ENCODE measurements at places on chromosomes 12 and 14.

DNA sequence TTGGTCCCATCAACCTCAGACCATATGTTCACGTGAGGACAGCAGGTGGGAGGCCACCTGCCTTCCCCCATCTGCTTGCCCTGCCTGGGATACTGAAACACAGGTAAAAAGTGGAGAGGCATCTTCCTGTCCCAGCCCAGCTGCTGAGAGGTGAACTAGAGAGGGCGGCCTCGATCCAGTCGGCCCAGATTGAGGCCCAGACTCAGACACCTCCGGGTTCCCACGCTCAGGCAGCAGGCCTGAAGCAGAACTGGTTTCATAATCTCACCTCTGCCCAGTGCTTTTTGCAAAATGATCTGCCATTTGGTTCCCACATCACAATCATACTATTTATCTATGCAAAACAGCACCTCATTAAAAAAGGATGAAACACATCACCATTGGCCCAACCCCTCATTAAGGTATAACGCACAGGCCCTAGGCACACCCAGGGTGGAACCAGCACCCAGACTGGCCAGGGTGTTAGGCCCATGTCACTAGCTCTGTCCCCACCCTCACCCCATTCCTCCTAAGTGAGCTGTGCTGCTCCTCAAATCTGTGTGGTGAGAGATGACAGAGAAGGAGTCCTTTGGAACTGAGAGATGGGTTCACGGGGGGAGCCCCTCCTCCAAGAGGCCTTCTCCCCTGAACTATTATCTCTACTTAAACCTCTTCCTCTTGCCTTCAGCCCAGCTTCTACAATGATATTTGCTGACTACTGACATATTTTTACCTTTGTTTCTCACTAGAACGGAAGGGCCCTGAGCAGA is 81.1 kb downstream of the ZFP36L1 start:
- DNase-seq = no peak

DNA sequence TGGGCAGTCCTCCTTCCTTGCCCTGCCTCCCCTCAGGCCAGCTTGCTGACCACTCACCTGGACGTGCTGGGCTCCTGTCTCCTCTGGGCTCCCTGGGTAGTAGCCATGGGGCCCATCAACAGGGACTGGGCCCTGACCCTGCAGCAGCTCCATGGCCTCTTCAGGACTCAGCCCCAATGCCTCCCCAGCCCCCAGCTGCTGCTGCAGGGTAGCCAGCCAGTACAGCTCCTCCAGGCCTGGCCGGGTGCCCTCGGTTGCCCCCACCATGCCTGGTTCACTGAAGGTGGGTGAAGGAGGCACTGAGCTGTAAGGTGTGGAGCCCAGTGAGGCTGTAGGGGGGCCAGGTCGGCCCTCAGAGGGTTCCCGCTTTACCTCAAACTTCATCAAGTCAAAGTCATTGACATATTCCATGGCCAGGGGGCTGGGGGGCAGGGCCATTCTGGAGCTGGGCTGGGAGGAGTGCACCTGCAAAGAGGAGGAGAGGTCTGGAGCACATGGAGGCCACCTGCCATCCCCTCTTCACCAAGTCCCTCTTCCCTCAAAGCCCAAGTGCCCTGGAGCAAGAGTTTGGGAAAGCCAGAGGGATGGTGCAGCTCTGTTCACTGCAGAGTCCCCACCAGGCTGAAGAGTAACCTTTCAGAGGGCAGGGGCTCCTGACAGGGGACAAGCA is 11.2 kb downstream of the CPNE6 start:
- DNase-seq = no peak

DNA sequence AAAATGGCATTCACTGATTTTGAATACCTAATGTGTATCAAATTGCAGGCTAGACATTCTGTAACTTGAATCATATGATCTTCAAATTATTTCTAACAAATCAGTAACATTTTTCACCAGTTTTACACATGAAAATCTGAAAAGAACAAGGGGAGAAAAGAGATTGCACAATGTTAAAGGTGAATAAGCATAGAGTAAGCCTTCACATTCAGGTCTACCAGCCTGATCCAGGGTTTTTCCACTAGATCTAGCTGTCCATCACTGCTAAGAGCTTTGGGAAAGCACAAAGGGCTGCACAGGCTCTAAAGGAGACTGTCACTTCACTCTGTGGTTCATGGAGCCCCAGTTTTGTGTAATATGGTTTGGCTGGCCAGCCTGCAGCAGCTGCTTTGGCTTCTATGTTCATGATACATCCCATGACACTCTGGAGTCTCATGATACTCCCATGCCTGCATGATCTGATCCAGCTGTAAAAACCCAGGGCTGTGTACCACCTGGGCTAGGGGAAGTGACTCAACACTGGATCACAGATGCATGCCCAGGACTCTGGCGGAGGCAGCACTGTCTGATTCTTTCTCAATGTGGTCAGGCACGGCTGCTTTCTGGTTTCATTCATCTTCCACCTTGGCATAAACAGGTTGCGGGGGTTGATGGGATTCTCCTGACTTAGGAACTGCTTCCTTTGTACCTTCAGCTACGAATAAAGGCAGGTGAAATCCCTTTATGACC is 859.7 kb downstream of the GALC start:
- no peak for DNase-seq

- DNase-seq = no peak
Observed at GRCh38 chr14:72946491-72946890, 20.2 kb downstream of the DCAF4 start.

- no peak for DNase-seq
Observed at GRCh38 chr12:24977060-24977459, 28.2 kb upstream of the BCAT1 start.
